ENCODE measurements at places on chromosomes 1 and 21.

GRCh38 chr1:12502336-12503109 lies 115.5 kb downstream of the DHRS3 start:
- no peak for DNase-seq

DNA sequence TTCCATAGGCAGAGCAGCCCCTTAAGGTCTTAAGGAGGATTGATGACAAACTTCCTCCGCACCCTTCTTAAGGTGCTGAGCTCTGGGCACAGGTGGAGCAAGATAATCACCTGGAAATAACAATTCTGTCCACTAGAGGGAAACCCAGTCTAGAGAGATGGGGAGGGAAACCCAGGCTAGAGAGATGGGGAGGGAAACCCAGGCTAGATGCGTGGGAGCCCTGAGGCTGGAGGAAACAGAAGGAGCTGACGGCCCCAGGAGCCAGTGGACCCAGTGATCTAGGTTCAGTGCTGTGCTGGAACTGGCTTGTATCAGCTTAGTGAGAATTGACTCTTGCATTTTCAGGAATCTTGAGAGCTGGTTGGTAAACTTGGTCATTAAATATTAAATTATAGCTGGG lies 17.8 kb upstream of the MYCL start:
- peak; percentile 41 for DNase-seq

- DNase-seq, result no peak
Observed at GRCh38 chr1:223444411-223444810, 51.2 kb downstream of the CCDC185 start.

DNA sequence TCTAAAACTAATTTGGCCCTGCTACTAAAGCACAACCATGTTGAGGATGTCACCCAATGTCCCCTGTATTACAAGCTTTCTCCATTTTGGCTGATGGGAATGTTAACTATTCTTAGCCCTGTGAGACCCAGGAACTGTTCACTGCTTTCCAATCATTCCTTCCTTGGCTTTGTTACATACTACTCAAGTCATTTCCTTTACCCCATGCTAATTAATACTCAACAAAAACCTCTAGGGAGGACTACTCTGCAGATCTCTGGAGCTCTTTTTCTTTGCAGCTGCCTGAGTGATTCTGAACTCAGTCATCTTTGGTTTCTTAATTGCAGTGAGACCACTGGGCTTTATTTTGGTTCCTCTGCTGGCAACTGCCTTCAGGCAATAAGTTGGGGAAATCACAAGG lies 23.3 kb upstream of the RPE65 start:
- DNase-seq, result no peak

DNA sequence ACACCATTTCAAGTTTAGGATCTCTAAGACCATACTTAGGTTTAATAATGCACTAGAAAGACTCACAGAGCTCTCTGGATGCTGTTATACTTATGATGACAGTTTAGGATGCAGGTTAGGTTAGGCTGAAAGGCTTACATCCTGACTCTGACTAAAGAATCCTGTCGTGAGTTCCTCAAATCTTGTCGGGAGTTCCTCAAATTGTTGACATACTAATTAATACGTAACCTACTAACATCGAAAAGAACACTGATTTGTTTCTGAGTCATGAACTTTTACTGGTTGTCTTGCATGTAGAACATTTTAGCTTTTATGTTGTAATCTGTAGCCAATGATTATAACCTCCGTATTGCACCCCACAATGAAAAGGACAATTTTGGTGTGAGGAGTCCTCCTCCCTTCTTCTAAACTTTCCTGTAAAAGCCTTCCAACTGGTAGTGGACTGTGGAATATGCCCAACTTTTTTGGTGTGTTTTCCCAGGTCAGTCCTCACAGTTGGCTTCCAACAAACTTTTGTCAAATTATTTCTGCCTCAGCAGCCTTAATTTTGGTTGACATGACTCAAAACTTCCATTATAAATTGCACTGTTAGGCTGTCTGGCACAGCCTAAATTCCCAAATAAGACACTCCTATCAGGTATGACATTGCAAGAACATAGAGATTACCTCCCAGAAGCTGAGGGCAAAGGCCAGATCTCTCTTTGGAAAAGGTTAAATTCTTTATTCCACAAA lies 107.9 kb upstream of the PALMD start:
- no peak for DNase-seq

GRCh38 chr1:199122532-199123311 lies 483.9 kb downstream of the PTPRC start:
- DNase-seq, result peak; percentile 18

DNA sequence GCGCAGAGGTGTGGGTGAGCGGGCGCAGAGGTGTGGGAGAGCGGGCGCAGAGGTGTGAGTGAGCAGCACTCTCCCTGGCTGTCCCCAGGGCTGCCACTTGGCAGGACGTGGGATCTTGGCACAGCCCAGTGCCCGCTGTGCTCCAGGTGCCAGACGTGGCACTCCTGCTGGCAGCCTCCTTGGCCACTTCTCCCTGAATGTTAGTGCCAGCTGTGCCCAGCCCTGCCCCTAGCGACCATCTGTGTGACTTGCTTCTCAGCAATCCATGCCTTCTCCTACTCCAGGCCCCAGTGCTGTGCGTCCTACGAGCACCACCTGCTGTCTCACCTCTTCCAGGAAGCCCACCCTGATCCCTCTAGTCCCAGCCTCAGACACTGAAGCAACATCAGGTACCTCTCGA lies 30.5 kb downstream of the KRTAP10-1 start:
- DNase-seq, result no peak

- no peak for DNase-seq
Observed at GRCh38 chr1:212507369-212507768, 74.6 kb downstream of the NENF start.

GRCh38 chr1:26666855-26667254 lies 29.0 kb upstream of the ARID1A start:
- DNase-seq, result no peak

DNA sequence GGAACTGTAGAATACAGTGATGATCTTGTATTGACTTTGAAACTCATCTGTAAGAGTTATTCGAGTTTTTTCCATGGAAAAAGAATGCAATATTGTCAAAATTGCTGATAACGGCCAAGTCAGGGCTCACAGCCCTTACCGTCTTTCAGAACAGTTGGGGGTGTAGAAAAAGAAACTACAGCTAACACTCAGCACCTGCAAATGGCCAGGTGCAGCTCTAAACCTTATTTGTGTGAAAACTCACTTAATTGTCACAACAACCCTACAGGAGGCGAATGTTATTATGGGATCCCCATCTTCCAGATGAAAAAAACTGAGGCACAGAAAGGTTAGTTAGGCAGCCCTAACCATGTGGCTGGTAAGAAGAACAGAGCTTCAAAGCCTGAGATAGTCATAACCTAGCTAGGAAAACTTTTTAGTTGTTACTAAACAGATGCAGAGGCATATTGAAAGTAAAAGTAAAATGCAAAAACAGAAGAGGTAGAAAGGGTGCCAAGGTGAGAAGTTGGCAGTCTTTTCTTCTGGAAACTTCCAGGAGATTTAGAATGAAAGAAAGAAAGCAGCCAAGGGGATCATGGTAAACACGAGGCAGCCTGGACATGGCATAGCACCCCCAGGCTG lies 76.4 kb downstream of the DSCAM start:
- DNase-seq, result no peak

DNA sequence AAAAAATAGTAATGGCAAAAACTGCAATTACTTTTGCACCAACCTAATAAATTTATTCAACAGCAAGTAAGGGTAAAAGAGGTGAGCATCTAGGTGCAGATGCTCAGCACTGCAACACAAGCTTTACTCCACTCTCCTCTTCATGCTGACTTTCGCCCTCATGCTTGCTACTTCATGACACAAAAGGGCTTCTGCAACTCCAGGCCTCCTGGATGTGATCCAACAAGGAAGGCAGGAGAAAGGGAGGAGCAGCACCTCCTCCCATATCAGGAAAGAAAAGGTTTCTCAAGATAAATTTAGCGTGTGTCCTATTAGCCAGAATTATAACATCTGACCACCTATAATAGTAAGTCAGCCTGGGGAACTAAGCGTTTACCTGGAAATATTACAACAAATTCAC lies 11.6 kb downstream of the SYF2 start:
- DNase-seq, result no peak

GRCh38 chr1:53871221-53871620 lies 18.4 kb downstream of the YIPF1 start:
- no peak for DNase-seq

DNA sequence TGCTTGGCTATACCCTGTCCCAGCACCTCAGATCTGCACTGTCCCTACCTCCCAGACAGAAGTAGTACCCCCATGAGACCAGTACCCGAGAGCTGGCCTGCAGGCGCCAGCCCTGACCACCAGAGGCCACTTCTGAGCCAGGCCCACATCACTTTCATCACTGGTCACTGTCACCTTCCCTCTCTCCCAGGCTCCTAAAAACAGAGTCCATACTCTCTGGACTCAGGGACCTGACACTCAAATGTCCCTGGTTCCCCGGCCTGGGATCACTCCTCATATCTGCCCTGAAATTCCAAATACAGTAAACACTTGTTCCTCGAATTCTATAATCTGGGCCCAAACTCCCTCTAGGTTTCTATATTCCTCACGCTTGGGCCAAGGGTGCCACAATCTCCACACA lies 18.7 kb downstream of the TMEM53 start:
- DNase-seq, result no peak

DNA sequence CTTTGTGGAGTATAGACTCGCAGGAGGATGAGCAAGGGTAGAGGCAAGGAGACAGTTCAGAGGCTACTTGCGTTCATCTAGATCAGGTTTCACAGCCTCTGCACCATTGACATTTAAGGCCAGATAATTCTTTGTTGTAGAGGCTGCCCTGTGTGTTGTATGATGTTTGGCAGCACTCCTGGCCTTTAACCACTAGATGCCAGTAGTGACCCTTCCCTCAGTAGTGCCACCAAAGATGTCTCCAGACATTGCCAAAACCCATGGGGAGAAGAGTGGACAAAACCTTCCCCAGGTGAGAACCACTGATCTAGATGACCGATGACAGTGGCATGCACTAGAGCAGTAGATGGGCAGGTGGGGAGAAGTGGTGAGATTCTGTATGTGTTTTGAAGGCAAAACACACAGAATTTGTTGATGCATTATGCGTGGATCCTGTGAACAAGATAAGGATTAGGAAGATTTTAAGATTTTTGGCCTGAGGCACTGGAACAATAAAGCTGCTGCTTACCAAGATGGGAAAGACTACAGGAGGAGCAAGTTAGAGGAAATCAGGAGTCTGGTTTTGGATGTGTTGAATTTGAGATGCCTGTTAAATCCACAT lies 9.9 kb upstream of the COG2 start:
- DNase-seq, result no peak

DNA sequence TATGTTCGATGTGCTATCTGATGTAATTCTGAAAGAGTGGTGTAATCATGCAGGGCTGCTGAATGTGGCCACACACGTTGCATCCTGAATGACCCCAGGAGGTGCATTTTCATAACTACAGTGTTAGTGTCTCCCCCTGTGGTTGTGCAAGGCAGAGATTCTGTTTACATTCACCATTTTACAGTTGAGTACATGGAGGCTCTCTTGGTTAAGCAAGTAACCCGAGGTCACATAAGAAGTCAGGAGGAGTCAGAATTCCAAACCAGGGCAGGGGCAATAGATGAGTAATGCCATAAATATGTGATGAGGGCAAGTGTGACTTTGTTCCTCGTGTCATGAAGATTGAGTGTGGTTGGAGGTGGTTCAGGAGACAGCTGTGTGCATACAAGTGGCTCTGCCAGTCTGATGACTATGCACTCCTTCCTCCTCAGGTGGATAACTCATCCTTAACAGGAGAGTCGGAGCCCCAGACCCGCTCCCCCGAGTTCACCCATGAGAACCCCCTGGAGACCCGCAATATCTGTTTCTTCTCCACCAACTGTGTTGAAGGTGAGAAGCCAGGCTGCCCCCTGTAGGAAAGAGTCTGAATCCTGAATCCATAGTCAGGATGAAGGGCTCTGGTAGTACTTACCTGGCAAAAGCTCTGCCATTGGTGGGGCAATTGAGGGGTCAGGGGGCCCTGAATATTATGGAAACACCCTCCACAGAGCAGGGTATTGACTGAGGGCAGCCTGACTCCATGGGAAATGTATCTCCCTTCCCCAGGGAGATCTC lies 9.3 kb downstream of the ATP1A2 start:
- DNase-seq, result peak; percentile 16

GRCh38 chr1:151715726-151716404 lies 738 bp downstream of the CELF3 start:
- no peak for DNase-seq

- DNase-seq, result no peak
Observed at GRCh38 chr1:161427733-161428516, 60.2 kb upstream of the CFAP126 start.

Data from astrocyte of the cerebellum (primary cell).